Cerebellar cortex (tissue), 1 donor: ENCODE measurements at places on chromosomes 3 and 15.

DNA sequence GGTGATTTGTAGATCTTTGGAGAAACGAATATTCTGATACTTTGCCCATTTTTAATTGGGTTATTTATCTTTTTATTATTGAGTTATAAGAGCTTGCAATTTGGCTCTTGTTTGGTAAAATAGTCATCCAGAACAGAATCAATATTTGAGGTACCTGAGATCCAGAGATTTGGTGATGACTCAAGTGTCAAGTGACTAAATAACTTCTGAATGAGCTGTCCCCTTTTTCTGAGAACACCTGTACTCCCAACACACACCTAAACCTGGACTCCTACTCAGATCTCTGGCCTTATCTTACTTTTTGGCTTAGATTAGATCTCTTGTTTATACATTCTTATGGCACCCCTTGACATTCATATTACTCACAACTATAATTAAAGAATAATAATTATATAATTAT lies 3.1 kb upstream of the TRA2B start:
- DNase-seq: no peak

GRCh38 chr3:193805448-193805847 lies 212.4 kb downstream of the OPA1 start:
- DNase-seq: peak; percentile 4

DNA sequence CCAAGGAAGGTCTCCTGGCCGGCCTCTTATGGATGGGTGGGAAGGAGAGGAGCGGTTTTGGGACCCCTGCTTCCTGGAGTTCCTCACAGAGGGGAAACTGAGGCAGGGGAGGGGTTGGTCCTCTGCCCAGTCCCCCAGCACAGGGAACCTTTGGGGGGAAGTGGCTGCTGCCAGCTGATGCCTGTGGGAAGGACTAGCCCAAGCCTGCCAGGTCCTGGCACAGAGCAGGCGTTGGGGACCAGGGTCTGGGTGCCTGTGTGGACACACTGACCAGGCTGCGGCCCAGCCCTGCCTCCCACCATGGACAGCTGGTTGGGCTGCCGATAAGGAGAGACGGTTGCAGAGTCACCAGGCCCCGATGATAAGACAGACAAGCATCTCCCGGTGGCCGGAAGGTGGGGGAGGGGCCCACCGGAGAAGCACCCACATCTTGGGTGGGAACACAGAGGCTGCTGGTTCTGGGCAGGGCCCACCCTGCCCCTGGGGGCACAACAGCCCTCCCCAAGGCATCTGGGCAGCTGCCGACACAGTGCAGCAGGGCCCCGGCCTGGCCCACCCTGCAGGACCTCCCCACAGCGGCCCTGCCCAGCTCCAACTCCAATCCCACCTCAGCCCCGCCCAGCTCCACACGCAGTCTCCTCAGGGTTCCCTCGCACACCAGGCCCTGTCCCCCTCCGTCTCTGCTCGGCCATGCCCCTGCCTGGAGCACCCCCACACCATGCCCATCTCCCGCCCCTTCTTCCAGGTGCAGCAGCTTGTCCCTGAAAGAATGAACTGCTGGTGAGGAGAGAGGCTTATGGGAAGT lies 50.7 kb downstream of the DNAJB8 start:
- no peak for DNase-seq

DNA sequence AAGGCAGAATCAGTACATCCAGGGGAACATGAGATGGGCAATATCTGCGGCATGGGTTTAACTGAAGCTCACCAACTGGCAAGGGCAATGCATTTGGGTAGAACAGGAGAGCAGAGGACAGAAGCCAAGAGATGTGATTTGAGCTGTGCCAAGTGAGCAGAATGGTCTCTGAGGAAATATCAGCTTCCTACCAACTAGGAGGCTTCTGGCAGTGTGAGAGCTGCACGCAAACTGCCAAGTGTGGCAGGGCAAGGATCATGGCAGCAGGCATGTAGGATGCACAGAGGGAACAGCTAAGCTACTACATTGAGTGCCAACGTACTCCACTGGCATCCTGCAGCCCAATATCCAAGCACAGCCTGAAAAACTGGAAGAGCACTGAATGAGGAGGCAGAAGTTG lies 1036.5 kb downstream of the TUSC7 start:
- peak; percentile 89 for DNase-seq

DNA sequence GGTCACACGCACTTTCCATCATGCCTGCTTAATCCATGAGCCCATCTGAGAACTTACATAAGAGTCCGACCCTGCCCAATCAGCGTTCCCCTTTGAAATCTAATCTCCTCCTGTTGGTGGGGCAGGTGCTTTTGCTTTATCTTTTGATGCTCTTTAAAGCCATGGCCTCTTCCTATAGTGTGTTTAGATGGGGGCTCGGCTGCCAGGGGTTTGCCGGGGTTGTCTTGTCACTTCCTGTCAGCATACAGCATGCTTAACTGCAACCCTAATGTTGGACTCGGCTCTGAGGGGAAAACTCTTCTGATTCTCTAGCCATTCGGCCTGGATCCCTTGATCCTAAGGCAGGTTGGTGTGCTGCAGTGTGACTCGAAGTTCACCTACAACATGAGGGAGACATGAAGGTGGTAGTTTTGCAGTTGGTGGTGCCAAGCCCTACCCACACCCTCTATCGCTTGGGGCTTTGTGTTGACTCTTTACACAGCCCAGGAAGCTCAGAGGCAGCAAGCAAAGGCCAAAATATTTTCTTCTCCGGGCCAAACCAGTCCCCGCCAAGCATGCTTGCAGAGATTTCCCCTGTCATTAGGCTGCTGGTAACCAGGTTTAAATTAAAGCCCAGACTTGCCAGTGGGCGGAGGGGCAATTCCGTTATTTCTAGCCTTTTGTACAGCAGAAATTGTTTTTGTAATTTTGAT lies 218.7 kb downstream of the FEZF2 start:
- DNase-seq: no peak

- DNase-seq: no peak
These were observed 35.1 kb downstream of the HGD start for GRCh38 chr3:120646771-120647432.

DNA sequence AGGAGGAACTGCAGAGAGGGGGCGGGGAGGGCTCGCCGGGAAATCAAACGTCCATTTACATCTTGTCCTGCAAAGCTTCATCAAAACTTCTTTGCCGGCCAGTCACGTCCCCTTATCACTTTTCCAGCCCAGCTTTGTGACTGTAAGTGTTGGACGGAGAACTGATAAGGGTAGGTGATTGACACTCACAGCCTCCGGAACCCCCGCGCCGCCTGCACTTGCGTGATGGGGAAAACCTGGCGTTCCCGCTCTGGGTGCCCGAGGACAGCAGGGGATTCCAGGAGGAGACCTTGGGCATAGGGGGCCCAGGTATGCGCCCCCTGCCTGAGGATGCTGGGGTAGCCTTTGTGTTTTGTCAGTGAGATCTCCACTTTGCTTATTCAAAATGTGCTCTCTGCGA lies 72.8 kb upstream of the ANKRD34C start:
- no peak for DNase-seq

GRCh38 chr3:17182166-17182565 lies 297.4 kb downstream of the PLCL2 start:
- DNase-seq: no peak

- DNase-seq: no peak
These were observed 57.1 kb upstream of the SSR3 start for GRCh38 chr3:156611870-156612494.

GRCh38 chr3:113212150-113212843 lies 940 bp downstream of the BOC start:
- no peak for DNase-seq

DNA sequence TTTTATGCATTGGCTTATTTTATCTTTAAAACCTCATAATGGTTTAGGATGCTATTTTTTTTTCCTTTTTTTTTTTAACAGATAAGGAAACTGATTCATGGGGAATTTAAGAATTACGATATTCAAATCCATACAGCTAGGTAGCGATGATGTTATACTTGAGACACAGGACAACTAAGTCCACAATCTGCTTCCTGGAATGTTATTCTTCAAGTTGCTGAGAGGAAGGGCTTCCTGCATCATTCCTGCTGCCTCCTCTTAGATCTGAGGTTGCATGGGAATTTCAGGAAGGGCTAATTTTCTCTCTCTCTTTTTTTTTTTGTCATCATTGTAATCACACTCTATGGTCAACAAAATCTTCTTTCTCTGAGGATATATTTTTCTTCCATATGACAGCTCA lies 595.5 kb downstream of the GRM7 start:
- no peak for DNase-seq

DNA sequence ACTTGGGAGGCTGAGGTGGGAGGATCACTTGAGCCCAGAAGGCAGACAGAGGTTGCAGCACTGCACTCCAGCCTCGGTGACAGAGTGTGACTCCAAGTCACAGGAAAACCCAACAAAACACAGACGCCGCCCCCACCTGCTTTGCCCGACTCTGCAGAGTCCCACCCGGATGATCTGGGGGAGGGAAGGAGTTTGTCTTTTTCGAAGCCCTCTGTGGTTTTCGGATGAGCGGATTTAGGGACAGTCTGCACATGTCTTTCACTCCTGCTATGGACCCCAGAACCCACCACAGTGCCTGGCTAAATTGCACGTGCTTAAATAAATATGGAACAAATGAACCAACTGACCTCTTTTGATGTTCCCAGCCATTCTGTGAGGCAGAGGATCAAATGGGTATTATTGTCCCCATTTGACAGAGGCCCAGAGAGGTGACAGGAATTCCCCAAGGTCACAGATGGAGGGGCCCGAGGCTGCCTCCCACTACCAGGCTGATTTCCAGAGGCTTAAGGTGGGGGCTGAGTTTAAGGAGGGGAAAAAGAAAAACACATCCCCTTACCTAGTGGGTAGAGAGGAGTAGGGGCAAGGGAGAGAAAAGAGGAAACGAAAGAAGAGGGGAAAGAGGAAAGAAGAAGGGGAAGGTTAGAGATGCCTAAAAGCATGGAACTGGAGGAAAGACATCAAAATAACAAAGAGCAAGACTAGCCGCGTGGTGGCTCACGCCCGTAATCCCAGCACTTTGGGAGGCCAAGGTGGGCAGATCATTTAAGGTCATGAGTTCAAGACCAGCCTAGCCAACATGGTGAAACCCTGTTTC lies 59.4 kb upstream of the TFRC start:
- no peak for DNase-seq

- DNase-seq: no peak
These were observed 33.1 kb upstream of the LIPC start for GRCh38 chr15:58398643-58399042.

GRCh38 chr15:86557018-86557550 lies 477.4 kb downstream of the AGBL1 start:
- no peak for DNase-seq

- no peak for DNase-seq
These were observed 2.2 kb upstream of the LTF start for GRCh38 chr3:46466871-46467403.

DNA sequence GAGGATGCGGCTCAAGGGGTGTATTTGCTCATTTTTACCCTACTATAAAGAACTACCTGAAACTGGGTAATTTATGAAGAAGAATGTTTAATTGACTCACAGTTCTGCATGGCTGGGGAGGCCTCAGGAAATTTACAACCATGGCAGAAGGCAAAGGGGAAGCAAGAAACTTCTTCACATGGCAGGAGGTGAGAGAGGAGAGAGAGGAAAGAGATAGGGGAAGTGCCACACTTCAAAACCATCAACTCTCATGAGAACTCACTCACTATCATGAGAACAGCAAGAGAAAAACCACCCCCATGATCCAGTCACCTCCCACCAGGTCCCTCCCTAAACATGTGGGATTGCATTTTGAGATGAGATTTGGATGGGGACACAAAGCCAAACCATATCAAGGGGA lies 192.7 kb downstream of the DIPK2A start:
- DNase-seq: no peak

DNA sequence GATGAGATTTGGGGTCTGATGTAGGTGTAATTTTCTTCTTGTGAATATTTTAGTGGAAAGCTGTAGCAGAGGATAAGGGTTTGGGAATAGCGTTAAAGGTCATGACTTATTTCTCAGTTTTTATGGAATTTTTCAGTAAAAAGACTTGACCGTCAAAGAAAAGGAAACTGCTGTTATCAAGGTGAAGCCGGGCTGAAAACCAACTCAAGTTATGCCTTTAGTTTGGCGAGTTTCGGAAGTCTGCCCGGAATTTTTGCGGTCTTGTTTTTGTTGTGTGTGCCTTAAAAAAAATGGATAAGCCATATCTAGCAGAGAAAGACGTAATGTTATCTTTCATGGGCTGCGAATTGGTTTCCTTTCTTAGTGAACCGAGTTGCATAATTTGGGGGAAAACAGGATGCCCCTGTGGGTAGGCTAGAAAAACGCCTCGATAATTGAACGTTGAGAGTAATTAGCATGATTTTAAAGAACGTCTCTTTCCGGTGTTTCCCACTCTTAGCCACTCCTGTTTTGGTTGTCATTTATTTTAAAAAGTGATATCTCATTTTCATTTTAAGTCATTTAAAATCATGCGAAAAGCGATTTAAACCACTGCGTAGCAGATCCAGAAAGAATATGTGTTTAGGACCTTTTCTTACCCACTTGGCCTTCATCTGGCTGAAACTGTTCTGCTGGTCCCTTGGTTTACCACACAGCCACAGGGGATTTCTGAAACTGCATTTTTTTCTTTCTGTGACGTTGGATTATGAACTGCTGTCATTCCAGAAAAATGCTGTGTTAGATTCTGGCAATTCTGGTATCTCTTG lies 1.1 kb downstream of the NFKBIZ start:
- DNase-seq: no peak

DNA sequence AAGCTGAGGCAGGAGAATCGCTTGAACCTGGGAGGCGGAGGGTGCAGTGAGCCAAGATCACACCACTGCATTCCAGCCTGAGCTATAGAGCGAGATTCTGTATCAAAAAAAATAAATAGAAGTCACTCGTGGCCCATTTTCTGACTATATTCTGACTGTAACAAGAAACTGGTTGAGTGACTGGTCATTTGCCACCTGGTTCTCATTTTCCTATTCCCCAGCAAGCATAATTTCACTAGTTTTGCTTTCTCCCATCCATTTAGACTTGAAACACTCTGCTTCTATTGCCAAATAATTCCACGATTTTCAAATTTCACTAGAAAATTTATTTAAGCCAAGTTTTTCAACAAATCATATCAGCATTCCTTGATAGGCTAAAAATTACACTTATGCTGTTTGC lies 40.7 kb downstream of the C3orf70 start:
- DNase-seq: no peak

GRCh38 chr3:15653321-15653720 lies 51.8 kb downstream of the BTD start:
- no peak for DNase-seq
